ENCODE measurements at places on chromosomes 13 and 19.

- DNase-seq = no peak
These were observed 9.4 kb downstream of the ZNF784 start for GRCh38 chr19:55614711-55615542.

DNA sequence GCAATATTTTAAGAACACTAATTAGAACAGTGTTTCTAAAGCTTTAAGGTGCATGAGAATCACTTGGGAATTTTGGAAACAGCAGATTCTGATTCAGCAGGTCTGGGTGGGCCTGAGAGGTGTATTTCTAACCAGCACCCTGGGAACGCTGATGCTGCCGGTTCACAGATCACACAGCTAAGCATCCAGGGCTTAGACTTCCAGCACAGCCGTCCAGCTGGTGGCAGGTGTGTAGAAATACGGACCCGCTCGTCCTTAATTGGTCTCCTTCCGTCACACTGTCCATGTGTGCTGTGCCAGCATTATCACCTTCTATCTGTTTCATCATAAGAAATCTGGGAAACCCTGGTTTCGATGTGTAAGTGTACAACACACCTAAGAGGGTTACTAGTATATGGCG lies 1029.0 kb downstream of the EFNB2 start:
- no peak for DNase-seq

DNA sequence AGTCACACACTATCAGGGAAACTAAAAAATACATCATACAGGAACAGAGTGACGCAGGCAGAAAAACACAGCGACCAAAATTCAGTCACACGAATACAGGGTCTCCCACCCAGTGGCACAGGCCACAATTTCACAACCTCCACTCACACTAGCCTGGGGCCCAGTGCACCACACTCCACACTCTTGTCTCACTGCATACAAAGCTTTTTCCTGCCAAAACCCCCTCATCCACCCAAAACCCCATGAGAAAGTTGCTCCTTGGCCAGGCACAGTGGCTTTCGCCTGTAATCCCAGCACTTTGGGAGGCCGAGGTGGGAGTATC lies 1.2 kb downstream of the S1PR5 start:
- DNase-seq = no peak

- DNase-seq = no peak
These were observed 19.8 kb upstream of the ZNF331 start for GRCh38 chr19:53518121-53518520.

DNA sequence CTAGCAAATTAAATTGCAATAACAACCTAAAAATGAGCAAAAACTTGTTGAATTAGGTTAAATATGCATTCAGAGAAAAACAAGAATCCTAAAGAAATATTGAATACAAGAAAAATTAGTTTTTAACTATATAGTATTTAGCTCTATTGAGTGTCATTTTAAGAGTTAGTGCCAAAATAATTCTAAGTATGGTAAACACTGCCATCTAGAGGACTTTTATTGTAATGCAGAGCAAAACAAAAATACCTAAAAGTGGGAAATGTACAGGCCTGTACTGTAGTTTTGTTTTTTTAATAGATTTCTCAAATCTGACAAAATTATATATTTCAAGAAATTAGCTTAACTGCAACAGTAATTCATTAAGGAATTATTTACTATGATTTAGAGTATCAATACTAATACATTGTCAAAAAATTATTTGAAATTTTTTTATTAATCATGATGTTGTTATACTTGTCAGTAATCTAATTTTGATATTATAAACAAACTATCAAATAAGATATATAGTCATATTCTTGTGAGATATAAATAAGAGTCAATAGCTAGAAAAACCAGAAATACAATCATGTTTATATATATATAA lies 8.2 kb upstream of the PCDH9 start:
- DNase-seq = no peak

DNA sequence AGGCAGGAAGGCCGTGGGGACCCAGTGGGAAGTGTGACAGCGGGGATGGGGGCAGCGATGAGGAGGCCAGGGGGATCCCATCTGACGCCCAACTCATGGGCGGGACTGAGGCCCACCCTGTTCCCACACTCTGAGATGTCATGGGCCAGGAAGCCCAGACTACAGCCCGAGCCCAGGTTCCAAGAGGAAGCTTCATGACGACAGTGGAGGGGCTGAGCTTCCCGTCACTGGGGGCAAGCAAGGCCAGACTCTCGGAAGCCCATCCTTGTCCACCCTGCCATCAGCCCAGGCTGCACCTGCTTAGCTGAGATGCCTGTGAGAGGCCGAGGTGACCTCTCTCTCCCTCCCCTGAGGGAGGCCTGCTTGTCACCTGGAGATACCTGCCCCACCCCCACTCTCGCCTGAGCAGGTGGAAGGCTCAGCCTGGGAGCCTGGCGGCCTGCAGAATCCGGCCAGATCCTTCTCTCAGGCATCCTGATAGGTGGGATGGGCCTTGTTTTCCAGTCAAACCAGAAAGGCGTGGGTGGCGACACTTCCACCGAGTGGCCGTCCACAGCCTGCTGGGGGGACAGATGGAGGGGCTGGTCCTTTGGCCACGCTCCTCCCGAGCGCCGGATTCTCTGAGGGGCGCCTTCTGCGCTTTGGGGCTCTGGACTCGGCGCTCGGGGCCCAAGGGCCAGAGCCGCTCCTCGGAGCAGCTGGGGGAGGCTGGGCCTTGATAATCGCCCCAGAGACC lies 4.8 kb downstream of the ZBTB7A start:
- no peak for DNase-seq

DNA sequence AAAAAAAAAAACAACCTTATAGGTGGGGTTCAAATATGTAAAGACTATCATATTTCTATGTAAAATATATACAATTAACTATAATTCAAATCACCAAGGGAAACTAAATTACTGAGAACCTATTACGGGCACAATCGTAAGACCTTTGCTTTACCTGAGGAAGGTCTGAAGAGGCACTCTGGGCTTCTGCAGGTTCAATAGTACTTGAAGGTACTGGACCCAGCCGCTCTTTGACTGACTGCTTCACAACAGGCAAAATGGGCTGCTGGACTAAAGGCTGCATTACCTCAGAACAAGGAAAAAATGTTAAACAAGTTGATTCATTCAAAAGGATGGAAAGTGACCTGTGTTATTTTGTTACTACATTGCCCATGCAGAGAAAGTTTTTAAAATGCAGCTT lies 51.8 kb downstream of the RBM26 start:
- no peak for DNase-seq

GRCh38 chr13:106493533-106494220 lies 41.8 kb downstream of the EFNB2 start:
- no peak for DNase-seq

DNA sequence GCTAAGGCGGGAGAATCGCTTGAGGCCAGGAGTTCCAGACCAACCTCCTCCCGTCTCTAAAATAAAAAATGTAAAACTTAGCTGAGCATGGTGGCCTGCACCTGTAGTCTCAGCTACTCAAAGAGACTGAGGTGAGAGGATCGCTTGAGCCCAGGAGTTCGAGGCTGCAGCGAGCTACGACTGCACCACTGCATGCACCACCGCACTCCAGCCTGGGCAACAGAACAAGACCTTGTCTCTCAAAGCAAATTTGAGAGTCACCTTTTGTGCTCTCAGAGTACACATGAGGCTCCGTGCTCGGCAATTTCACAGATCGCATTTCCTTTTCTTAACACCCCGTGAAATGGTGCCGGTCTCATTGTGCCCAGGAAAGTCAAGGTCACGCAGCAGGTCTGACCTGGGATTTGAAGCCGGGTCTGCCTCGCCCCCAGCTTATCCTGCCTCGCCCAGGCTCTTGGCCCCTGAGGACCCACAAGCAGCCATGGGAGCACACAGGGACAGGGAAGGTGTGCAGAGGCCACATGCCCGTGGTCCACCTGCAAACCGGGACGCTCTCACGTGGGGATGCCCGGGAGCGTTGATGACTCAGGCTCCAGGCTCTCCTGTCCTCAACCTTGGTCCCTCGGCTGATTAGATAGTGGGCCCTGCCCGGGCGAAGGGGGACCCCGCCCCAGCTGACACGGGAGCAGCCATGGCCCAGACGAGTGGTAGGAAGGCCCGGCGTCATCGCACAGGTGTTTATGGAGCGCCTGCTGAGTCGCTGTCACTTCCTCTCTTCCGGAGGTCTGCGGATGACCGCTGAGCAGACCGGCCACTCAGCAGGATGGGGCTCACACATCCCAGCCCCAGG lies 1.1 kb upstream of the SMIM24 start:
- no peak for DNase-seq

GRCh38 chr19:53290758-53291549 lies 23.4 kb upstream of the VN1R4 start:
- no peak for DNase-seq

- DNase-seq = no peak
These were observed 41.1 kb upstream of the MRI1 start for GRCh38 chr19:13723206-13723605.
